Muscle of arm (tissue), 14 donors: ENCODE measurements at places on chromosomes 7 and 10. TPM values are rescaled to one million over a fixed set of nuclear protein-coding genes. Genes with fewer than 3 reads are reported as not detected.
A peak's percentile ranks its signal among the peaks of the same experiment; 100 is the strongest.

DNA sequence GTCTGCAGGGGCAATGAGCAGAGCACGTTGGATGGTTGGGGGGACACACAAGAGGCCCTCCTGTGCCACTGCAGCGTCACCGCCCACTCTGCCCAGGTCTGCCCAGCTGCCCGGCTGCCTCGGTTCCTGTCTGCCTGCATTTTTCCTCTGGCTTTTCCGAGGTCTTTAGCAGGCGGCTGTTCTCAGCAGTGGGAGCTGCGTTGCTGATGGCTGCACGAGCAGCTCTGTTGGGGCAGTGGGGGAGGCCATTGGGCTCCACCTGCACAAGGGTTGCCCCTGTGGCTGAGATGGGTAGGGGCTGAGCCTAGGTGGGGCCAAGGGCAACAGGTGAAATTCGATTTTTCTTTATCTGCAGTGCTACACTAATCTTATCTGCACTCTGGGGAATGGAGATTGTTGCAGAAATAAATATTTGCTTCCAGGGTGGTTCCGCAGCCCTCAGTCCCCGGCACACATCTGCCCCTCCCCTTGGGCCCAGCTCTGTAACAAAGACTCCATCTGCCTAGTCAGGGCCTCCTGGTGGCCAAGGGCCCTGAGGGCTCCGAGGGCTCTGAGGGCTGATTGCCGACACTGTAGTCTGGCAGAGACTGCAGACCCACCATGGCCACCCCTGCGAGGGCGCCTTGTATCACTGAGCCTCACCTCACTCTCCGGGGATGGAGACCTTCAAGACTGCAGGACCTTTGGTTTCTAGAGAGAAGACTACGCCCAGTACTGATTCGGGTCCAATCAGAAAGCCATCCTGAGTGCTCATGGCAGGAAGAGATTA is 141.7 kb upstream of the SHH start:
- no peak for DNase-seq

Gene FANK1
- polyA plus RNA-seq = 0.92 TPM

Gene TLL2
- polyA plus RNA-seq = 1.7 TPM

Gene HKDC1
- 0.20 TPM for polyA plus RNA-seq

DNA sequence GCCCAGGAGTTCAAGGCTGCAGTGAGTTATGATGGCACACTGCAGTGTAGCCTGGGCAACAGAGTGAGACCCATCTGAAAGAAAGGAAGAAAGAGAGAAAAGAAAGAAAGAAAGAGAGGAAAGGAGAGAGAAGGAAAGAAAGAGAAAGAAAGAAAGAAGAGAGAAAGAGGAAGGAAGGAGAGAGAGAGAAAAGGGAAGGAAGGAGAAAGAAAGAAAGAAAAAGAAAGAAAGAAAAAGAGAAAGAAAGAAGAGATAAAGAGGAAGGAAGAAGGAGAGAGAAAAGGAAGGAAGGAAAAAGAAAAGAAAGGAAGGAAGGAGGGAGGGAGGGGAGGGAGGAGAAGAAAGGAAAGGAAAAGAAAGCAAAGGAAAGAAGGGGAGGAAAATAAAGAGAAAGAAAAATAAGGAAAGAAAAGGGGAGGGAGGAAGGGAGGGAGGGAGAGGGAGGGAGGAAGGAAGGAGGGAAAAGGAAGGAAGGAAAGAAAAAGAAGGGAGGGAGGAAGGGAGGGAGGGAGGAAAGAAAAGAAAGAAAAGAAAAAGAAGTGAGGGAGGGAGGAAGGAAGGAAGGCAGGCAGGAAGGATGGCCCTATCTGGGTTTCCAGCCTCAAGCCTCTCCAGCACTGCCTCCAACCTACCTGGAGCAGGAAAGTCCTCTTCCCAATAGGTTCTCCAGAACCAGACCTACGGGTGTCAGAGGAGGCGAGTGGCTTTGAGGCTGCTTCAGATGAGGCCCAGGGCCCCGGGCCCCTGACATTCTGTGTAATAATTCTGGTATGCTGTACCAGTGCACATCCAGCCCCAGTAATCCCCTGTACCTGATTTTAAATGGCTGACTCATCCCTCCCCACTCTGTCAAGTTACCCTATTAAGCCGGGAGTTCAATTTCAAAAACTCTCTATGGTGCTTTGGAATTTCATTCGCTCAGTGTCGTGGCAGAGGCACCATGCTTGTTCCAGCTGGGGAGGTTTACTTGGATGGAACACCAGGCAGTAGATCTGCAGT is 6.8 kb upstream of the PARD3 start:
- DNase-seq = no peak

DNA sequence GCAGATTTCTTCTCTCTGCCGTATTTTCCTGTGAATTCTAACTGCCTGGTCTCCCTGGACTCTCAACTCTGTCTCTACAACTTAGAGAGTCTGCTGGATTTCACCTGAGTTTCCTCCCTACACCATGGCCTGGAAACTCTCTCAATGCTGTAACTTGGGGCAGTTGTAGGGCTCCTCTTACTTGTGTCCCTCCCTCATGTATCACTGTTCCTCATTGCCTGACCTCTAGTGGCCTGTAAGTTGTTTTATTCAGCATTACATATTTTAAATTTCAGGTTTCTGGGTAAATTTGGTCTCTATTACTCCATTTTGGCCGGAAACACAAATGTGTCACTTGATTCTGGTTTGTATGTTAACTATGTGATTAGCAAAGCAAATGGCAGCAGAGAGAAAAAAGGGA is 70.9 kb downstream of the DYNC1I1 start:
- no peak for DNase-seq

DNA sequence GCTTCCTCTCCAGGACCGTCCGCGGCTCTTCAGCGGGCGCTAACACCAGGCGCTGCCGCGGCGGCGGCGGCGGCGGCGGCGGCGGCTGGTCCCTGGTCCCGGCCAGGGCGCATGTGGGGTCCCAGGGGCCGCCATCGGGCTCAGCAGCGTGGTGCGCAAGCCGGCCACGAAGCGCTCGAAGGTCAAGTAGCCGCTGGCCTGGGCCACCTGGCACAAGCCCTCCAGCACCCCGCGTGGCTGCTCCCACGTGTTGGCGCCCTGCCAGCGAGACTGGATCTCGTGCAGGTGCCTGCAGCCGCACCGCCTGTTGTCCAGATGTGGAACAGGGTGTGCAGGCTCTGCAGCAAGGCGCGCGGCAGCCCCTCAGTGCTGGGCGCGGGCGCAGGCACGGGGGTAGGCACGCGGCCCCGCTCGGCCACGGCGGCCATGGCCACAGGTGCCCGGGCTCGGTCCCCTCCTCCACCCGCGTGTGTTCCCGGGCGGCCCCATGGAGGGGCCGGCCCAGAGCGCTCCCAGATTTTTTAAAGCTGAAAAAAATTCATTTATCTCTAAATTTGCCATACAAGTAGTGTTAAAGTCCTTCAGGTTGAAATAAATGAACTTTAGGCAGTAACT is 884.2 kb upstream of the ZNF722 start:
- no peak for DNase-seq

Gene IFIT1B
- polyA plus RNA-seq = not detected

Gene UFSP1
- polyA plus RNA-seq = 1.4 TPM

Gene FAM25A
- not detected for polyA plus RNA-seq

Gene SLC26A5
- polyA plus RNA-seq = 0.33 TPM

Gene MBLAC1
- polyA plus RNA-seq = 0.97 TPM

GRCh38 chr10:7338469-7338868 is 72.4 kb downstream of the SFMBT2 start:
- no peak for DNase-seq

Gene NPTX2
- polyA plus RNA-seq = 11.6 TPM

GRCh38 chr7:43274752-43275151 is 162.3 kb downstream of the HECW1 start:
- no peak for DNase-seq

Gene AASS
- not detected for polyA plus RNA-seq

GRCh38 chr10:64745565-64745964 is 1224.4 kb downstream of the REEP3 start:
- DNase-seq = no peak

GRCh38 chr7:25823571-25823970 is 328.4 kb upstream of the NFE2L3 start:
- DNase-seq = no peak

GRCh38 chr7:12741951-12742575 is 54.6 kb downstream of the ARL4A start:
- no peak for DNase-seq

Gene CYP3A4
- polyA plus RNA-seq = not detected

Gene STEAP4
- 2.2 TPM for polyA plus RNA-seq

- DNase-seq = no peak
These were observed 7.8 kb downstream of the NODAL start for GRCh38 chr10:70433581-70434280.

Gene TECTB
- polyA plus RNA-seq = not detected

Gene LIPJ
- polyA plus RNA-seq = 0.15 TPM

- no peak for DNase-seq
These were observed 101.4 kb downstream of the FAM107B start for GRCh38 chr10:14673189-14673861.

GRCh38 chr10:89235073-89235798 is 16.3 kb downstream of the LIPA start:
- peak; percentile 28 for DNase-seq

GRCh38 chr7:94594882-94595281 is 61.1 kb downstream of the SGCE start:
- no peak for DNase-seq

DNA sequence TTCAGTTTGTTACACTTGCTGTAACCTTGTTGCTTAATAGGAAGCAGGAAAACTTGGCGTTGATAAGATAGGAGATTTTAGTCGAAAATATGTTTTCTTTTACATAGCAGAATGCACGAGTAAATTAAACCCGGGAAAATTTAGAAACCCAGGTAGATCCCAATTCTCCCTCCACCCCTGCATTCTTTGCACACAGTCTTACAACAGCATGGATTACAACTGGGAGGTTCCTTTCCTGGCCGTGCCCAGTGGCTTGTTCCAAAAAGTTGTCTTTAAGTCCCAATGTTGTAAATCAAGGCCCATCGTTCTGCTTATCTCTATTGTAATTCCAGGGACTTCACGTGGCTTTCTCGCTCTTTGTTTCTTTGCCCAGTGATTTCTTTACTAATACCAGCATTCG is 1.1 kb upstream of the DPY19L1 start:
- DNase-seq = no peak

Gene LBX1
- 8.4 TPM for polyA plus RNA-seq

- DNase-seq = peak; percentile 56
These were observed 589 bp downstream of the LDB1 start for GRCh38 chr10:102119417-102120141.

DNA sequence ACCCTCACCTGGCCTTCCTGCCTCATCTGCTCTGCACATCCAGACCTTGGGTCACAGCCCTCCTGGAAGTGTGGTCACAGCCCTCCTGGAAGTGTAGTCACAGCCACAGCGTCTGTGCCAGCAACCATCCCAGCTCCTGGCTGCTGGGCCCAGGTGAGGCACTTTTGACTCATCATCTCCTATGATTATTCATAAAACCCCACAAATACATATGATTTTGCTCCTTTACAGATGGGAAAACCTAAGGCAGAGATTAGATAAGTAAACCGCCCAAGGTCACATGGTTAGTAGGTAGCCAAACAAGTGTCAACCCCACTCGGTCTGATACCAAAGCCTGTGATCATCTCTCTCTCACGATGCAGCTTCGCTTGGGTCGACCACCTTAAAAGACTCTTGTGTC is 94.3 kb downstream of the PRLHR start:
- no peak for DNase-seq

Gene DPYSL4
- polyA plus RNA-seq = not detected

Gene ADAMTS14
- polyA plus RNA-seq = 14.2 TPM

- DNase-seq = peak; percentile 48
These were observed 33.8 kb downstream of the IL15RA start for GRCh38 chr10:5943536-5943935.

DNA sequence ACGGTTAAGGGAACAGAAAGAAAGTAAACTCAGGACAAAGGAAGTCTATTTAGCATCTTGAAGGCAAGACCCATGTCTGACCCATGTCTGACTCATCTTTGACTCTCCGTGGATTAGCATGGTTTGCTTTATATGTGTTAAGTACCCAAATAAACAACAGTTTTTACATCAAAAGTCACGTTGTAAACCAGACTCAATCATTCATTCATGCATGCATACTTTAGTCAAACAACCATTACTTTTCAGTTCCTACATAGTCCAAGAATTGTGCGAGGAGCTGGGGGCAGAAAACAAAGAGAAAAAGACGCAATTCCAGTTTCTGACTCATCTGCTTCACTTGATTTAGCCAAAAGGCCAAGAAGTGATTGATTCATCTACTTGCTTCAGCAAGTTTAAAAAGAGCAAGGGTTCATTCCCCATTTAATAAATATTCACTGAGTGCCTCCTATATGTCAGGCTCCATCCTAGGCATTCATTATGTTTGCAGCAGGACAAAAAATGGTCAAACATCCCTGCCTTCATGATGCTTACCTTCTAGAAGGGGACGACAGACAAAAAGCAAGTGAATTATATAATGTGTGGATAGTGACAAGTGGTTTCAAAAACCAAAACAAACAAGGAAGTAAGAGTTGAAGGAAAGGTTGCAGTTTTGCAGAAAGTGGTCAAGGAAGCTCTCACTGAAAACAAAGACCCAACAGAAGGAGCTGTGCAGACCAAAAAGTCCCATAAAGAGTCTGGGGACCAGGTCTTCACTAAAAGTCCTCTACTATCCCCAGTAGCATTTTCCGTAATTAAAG is 116.2 kb downstream of the FAM107B start:
- no peak for DNase-seq

DNA sequence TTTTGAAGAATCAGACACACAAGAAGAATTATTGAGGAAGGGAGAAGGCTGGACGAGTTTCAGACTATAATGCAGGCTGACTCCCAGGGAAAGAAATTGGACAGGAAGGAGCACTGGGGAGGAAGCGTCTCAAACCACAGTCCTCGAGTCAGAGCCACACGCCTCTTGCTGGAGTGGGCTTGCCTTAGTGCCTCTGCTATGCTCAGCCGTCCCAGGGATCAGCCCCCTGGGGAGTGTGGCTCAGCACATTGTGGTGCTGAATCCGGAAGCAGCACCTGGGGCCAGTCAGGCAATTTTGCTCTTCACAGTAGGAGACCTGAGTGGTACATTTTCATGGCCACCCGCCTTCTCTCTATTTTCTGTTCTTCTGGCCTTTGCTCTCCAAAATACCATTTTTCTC is 67.4 kb upstream of the SLC35G1 start:
- no peak for DNase-seq

- no peak for DNase-seq
These were observed at the start of gene TEX47 for GRCh38 chr7:88795553-88795952. TEX47 (minus strand) TSS chr7:88795737; CDS start chr7:88794942, 795 bp downstream.

DNA sequence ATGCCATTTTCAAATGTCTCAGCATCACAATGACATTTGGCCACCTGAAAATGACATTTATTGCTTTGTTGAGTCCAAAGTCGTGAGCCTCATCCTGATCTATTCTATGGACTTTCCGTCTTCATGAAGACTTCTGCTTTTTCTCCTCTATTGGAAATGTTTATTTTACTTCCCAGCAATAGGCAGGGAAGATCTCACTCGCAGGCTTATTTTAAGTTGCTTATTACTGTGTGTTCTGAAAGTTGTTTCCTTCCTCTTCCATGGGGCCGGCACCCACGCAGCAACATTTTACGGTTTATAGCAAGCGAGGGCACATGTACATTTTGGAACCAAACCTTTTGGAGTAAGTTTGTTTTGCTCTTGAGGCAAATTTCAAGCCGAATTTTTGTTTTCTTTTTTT is 221.0 kb upstream of the KLF6 start:
- DNase-seq = no peak

GRCh38 chr7:127582361-127582760 is 3.0 kb downstream of the GCC1 start:
- no peak for DNase-seq
